ENCODE measurements at places on chromosomes 12 and 14.

- no peak for DNase-seq
Observed at GRCh38 chr12:59075968-59076490, 155.7 kb upstream of the LRIG3 start.

DNA sequence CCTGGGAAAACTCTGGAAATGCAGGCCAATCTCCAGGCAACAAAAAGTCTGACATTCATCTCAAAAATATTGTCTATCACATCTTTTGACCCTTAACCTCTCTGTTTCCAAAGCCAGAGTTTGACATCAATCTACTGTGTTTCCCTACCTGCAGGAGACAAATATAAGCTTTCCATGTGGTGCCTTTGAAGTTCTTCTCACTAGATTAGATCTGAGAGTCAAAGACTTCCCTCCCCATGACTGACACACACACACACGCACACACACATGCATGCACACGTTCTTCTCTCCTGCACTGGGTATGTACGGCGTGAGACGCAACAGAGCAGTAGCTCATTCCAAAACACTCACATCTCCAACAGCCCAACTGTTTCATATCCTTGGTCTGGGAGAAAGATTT lies 8.1 kb upstream of the ITPR2 start:
- no peak for DNase-seq

GRCh38 chr14:44712024-44712815 lies 205.1 kb upstream of the FSCB start:
- no peak for DNase-seq

DNA sequence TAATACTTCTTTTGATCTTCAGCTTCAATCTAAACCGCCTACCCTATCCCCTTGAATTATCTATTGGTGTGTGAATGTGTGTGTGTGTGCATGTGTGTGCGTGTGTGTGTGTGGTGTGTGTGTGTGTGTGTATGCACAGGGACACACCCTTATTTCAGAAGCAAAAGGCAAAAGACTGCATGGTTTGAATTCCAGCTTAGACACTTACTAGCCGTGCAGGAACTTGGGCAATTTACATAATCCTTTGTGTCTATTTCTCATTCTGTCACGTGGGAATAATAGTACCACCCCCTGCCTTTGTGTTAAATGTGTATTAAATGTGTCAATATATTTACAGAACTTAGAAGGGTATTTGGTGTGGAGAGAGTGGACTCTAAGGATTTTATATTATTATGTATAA lies 251.7 kb downstream of the TMEM132C start:
- no peak for DNase-seq

DNA sequence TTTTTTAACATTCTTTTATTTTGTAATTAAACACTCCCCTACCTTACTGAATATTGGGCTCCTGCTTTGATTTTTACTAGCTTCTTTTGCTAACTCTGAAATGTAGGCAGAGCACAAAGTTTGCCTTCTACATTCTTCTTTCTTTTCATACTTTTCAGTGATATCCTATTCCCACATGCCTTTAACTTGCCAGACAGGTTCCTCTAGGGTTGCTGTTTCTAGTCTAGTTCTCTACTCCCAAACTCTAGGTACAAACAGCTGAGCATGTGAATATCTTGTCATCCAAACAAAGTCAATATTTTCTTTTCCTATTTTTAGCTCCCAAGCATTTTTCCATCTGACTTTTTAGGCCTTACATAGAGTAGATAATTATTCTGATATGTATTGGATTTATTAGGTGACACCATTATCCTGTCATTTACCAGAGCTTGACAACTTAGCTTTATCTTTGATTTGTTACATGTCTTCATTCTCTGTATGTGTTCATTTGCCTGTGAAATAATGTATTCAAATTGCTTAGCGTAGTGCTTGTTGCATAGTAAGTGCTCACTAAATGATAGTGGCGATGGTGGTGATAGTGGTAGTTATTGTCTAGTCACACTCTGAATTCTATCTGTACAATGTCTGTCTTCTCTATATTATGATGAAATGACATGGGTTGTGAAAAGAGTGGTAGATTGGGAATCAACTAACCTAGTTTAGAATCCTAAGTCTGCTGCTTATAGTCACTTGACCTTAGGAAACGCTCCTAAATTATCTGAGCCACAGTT lies 73.6 kb upstream of the DNM1L start:
- no peak for DNase-seq

- DNase-seq = no peak
Observed at GRCh38 chr12:94557746-94558295, 92.5 kb downstream of the TMCC3 start.
